ENCODE measurements at places on chromosomes 2 and 18.
A peak's percentile ranks its signal among the peaks of the same experiment; 100 is the strongest.

- no peak for DNase-seq
These were observed 366.3 kb downstream of the SS18 start for GRCh38 chr18:25724121-25724520.

GRCh38 chr2:15730545-15731212 is 139.0 kb downstream of the DDX1 start:
- peak; percentile 81 for DNase-seq

GRCh38 chr18:26689226-26689879 is 141.0 kb upstream of the KCTD1 start:
- no peak for DNase-seq

DNA sequence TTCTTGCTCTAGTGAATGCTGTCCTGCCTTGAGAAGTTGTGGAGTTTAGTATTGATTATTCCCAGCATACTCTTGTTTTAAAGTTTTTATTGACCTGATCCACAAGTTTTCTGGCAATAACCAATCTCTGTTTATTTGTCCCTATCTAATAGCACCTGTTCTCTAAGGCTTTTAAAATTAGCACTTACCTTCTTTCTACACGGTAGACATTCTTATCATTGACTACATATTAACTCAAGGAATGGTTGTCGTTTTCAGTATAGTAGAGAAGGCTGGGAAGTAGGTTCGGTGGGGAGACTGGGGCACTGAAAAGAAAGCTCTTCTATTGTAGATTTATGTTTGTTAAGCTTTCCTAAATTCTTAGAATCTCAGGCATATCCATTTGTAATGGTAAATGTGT is 726.0 kb downstream of the DPP10 start:
- no peak for DNase-seq

DNA sequence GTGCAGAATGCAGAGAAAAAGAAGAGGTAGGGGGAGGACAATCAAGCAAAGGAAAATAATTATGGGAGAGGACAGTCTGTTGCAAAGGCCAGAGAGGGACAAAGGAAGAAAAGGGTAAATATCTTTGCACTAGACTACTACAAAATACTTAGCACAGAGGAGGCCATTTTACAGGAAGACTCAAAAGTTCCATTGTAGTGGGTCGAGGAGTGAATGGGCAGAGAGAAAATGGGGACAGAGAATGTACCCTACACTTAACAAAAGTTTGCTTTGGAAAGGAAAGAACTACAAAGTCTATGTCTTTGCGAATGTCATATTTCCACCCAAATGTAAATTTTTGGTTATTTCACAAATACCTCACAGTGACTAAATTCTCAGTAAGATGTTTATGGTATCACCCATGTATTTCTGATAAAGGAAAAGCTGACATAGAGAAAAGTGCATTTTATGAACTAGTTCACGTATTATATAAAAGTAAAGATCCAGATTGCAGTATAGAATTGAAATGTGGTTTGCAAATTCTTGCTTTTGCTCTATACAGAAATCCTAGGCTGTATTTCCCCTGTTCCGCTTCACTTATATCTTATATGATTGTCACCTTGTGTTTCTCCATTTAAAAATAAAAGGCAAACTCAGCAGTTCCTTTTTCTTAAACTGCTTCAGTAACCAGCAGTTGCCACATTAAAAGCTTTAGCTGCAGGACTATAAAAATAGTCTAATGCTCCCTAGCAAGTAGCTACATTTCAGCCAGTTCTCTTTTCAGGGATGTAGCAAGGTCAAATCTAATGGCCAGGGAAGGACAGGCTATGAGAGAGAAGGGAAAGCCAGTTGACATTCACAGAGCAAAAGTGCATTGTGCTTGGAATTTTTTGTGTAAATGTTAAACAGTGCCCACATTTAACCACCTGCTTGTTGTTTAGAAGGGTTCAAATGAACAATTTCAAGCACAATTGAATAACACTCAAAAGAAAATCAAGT is 79.7 kb upstream of the CYTIP start:
- DNase-seq: no peak
